Activated T-cell treated with anti-CD3 and anti-CD28 coated beads, Interleukin-2, amount 50 U/mL, for 1 hour (primary cell): ENCODE measurements at places on chromosomes 12 and 14.

GRCh38 chr14:77541905-77542304 lies 43.3 kb upstream of the ISM2 start:
- DNase-seq, result no peak

GRCh38 chr14:106207316-106207715 lies 680.9 kb downstream of the TMEM121 start:
- no peak for DNase-seq

- no peak for DNase-seq
These were observed 2.0 kb upstream of the CACNA2D4 start for GRCh38 chr12:1920436-1920835.

DNA sequence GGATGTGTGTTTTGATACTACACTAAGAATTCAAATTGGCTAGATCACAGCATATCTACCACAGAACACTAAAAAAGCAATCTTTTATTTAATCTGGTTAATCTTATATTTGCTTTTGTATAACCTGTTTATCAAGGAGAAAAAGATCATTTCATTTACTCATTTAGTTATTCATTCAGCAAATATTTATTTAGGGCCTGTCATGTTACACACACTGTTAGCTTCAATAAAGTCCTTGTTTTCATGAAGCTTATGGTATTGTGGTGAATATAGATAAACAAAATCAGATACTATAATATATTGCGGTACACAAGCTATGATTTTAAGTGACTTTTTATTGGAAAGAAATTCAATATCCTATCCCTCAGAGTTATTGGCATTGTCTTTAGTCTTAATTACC lies 350.8 kb downstream of the LRFN5 start:
- no peak for DNase-seq

GRCh38 chr14:50541159-50541567 lies 8.8 kb upstream of the MAP4K5 start:
- no peak for DNase-seq

- DNase-seq, result no peak
These were observed 42.1 kb upstream of the MTERF2 start for GRCh38 chr12:107029081-107029480.

DNA sequence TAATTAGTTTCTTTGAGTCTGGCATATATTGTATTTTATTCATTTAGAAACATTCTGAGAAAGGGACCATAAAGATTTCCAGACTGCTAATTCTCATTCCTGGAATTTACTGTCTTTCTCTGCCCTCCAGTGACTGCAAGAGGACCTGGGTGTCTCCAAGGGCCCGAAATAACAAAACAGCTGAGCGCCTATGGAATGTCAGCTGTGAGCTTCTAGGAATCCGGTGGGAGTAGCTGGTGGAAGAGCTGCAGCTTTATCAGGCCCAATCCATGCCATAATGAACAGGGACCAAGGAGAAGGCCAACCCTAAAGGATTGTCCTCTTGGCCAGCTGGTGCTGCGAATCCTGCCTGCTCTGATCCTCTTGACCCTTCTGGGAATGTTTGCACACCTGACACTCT lies 31.9 kb downstream of the RDH12 start:
- no peak for DNase-seq

DNA sequence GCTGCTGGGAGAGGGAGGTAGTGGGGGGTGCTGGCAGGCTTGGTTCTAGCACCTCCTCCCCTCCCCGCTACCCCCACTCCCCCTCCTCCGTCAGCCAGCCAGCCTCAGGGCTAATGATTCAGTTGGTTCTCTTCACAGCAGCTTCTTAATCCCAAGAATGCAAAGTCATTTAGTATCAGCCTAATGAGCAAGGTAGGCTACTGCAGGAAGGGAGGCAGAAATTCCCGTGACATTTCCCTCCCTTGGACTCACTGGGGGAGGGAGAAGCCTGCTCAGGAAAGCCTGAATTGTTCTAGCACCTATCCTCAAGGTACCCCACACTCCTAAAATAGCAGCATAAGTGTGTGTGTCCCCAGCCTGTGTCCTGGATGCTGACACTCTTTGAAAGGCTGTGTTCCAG lies 29.8 kb downstream of the ITPK1 start:
- no peak for DNase-seq

DNA sequence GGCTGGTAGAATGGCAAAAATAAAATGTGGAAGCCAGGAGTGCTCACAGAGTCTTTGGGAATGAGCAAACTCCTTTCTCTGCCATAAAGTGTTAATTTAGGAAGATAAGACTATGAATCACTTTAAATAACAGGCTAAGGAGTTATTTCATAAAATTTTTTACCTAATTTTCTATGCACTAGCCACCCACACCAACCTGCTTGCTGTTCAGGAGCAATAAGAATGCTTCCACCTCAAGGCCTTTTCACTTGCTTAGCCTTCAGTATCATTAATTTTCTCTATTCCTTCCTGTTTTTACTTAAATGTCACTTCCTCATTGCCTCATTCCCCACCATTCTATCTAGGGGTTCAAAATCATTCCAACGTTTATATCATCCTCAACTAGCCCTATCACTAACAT lies 326.8 kb downstream of the CCER1 start:
- no peak for DNase-seq

- no peak for DNase-seq
These were observed 35.2 kb upstream of the IFT81 start for GRCh38 chr12:110088936-110089335.

DNA sequence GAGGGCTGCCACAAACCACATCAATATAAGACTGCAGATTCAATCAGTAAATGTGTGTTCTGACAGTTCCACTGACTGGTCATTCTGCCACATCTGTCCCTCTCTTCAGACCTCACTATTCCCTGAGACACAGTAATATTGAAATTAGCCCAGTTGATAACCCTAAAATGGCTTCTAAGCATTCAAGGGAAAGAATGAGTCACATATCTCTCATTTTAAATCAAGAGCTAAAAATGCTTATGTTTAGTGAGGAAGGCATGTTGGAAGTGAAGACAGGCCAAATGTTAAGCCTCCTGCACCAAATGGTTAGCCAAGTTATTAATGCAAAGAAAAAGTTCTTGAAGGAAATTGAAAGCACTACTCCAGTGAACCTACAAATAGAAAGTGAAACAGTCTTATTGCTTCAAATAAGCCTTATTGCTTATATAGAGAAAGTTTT lies 24.5 kb upstream of the KIF21A start:
- DNase-seq, result no peak

- DNase-seq, result no peak
These were observed 25.7 kb downstream of the ANO4 start for GRCh38 chr12:100820314-100820713.

DNA sequence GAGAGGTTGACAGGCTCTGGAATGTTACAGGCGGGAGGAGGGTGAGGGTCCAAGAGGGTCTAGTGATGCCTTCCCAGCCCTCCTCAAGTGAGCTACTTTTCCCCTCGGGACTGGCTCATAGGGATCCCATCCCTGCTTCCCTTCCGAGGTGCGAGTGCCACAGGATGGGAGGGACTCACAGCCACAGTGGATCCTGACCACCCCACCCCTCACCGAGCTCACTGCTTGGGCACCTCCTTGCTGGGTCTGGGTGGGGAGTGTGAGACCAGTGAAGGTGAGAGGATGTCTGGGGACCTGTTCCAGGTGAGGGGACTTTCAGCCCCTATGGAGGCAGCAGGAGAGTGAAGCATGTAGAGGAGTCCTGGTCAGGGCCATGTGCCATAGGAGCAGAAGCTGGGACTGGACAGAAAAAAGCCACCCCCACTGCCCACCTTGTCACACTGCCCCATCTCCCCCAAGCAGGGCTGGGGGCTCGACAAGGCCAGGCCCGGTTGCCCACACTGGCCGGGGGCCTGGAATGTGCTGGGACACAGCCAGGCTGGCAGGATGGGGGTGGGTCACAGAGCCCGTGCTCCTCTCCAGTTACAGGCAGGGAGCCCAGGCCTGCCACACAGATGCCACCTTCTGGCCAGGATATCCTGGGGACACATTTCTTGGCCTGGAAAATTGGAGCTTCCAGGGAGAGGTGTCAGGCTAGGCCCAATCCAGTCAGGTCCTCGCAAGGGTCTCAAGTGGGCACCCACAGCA lies 1.7 kb upstream of the TNS2 start:
- DNase-seq, result no peak

GRCh38 chr14:31170411-31170810 lies 37.2 kb downstream of the HECTD1 start:
- no peak for DNase-seq

DNA sequence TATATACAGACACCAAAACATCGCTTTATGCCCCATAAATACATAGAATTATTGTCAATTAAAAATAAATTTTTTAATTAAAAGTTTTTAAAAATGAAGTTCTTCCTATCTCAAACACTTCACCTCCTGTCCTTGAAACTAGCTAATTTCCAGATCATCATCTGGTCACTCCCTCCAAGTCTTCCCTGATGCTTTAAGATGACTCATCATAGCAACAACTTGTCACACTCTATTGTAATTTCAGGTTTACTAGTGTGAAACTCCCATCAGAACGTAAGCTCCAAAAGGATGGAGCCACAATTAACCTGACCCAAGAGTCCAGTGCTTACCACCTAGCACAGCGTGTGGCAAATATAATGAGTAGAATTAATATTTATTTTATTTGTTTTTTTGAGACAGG lies 16.3 kb downstream of the GXYLT1 start:
- DNase-seq, result no peak
